A549 treated with RU486 at 1 μM for 4 hours (cell line): ENCODE measurements at places on chromosomes 11 and 22. TPM values are rescaled to one million over a fixed set of nuclear protein-coding genes. Genes with fewer than 3 reads are reported as not detected.

Gene GSTT2B
- total RNA-seq: 0.23 to 0.56 TPM (median 0.43 TPM) in 4 of 5 replicates, not detected in the other

Gene OR5J2
- total RNA-seq: not detected in 5 replicates

Gene TOB2
- 20.1 to 23.4 TPM (median 22.5 TPM) in 5 replicates for total RNA-seq

Gene CASP12
- total RNA-seq: not detected in 5 replicates

Gene C11orf42
- total RNA-seq: not detected in 5 replicates

Gene OR51I1
- not detected in 5 replicates for total RNA-seq

Gene ASPHD2
- total RNA-seq: 0.83 to 1.3 TPM (median 1.0 TPM) in 5 replicates

Gene ACER3
- total RNA-seq: 15.8 to 18.7 TPM (median 16.6 TPM) in 5 replicates

Gene RTN4R
- 5.6 to 12.3 TPM (median 10.0 TPM) in 5 replicates for total RNA-seq

Gene RIBC2
- total RNA-seq: 2.6 to 3.2 TPM (median 2.8 TPM) in 5 replicates

Gene TMPRSS5
- 0.07 to 0.20 TPM (median 0.12 TPM) in 4 of 5 replicates, not detected in the other for total RNA-seq

Gene IL18
- 62.5 to 98.1 TPM (median 93.9 TPM) in 5 replicates for total RNA-seq

Gene SIRT3
- 13.8 to 20.8 TPM (median 18.3 TPM) in 5 replicates for total RNA-seq

Gene MS4A15
- not detected in 5 replicates for total RNA-seq

Gene OR6A2
- total RNA-seq: not detected in 5 replicates

Gene TRPM5
- total RNA-seq: not detected in 5 replicates

Gene DDI1
- total RNA-seq: not detected in 5 replicates

Gene CCS
- total RNA-seq: 24.8 to 30.2 TPM (median 26.8 TPM) in 5 replicates

Gene VSIG10L2
- total RNA-seq: not detected in 5 replicates

Gene OR52I1
- not detected in 5 replicates for total RNA-seq

Gene GGTLC3
- not detected in 5 replicates for total RNA-seq

Gene EFEMP2
- total RNA-seq: 0.45 to 0.88 TPM (median 0.85 TPM) in 5 replicates

Gene PRPF19
- 159 to 198 TPM (median 187 TPM) in 5 replicates for total RNA-seq

Gene NEAT1
- total RNA-seq: 119 to 272 TPM (median 214 TPM) in 5 replicates

Gene ZDHHC24
- 8.9 to 15.3 TPM (median 13.1 TPM) in 5 replicates for total RNA-seq

Gene MYO7A
- total RNA-seq: 1.1 to 1.4 TPM (median 1.2 TPM) in 5 replicates

Gene OR51A7
- total RNA-seq: not detected in 5 replicates

Gene UBQLN3
- not detected in 5 replicates for total RNA-seq

Gene RFPL2
- 0.09 to 0.23 TPM (median 0.13 TPM) in 4 of 5 replicates, not detected in the other for total RNA-seq

Gene TP53AIP1
- total RNA-seq: 0.09 to 0.29 TPM (median 0.11 TPM) in 3 of 5 replicates, not detected in the others

Gene PRODH
- total RNA-seq: 0.41 to 1.2 TPM (median 0.84 TPM) in 5 replicates
